ENCODE measurements at places on chromosomes 7 and 10. TPM values are rescaled to one million over a fixed set of nuclear protein-coding genes. Genes with fewer than 3 reads are reported as not detected.

DNA sequence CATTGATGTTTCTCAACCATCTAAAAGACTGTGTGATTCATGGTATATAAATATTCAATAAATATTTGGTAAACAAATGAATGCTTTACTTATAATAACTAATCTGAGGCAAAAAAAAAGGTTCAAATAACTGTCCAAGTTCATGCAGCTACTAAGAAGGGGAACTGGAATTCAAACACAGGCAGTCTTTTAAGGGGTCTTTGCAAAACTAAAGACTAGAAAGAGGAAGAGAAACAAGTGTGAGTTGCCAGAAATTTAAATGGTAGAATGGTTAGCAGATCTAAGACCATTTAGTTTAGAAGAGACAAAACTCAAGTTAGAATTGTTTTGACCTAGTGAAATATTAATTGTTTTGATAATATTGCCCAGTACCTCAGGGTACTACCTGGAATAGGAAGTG, 642.0 kb upstream of the LRRN3 start:
- DNase-seq, result no peak

GRCh38 chr7:134744569-134744968, 34.9 kb upstream of the CALD1 start:
- no peak for DNase-seq

- DNase-seq, result no peak
Measured at GRCh38 chr10:13848520-13849445, 262.0 kb downstream of the PRPF18 start.

- DNase-seq, result no peak
Measured at GRCh38 chr7:128785738-128786137, 6.0 kb upstream of the CCDC136 start.

The ERVW-1 gene
- polyA plus RNA-seq, result not detected

The CPA2 gene
- 0.48 TPM for polyA plus RNA-seq

The OPALIN gene
- not detected for polyA plus RNA-seq

The ST8SIA6 gene
- not detected for polyA plus RNA-seq
